ENCODE measurements at places on chromosomes 7 and 10.

- DNase-seq = no peak
Measured at GRCh38 chr7:130615583-130615982, 53.0 kb downstream of the COPG2 start.

DNA sequence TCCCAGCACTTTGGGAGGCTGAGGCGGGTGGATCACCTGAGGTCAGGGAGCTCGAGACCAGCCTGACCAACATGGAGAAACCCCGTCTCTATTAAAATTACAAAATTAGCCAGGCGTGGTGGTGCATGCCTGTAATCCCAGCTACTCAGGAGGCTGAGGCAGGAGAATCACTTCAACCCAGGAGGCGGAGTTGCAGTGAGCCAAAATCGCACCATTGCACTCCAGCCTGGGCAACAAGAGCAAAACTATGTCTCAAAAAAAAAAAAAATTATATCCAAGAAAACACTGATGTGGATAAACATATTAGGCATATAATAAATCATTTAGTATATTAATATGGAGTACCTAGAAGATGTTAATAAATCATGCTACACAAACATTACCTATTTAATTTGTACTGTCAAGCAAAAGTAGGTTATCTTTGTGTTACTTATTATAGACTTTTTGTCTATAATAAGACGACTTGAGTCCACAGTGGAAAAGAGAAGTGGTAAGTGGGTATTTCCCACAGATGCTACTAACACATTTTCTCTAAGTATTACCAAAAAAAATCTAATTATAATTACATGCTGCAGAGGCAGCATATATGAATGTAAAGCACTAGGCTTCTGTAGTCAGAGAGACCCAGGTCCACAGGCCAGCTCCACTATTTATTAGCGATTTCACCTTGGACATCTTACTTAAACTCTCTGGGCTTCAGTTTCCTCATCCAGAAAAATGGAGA is 34.5 kb downstream of the DNMBP start:
- DNase-seq = no peak

DNA sequence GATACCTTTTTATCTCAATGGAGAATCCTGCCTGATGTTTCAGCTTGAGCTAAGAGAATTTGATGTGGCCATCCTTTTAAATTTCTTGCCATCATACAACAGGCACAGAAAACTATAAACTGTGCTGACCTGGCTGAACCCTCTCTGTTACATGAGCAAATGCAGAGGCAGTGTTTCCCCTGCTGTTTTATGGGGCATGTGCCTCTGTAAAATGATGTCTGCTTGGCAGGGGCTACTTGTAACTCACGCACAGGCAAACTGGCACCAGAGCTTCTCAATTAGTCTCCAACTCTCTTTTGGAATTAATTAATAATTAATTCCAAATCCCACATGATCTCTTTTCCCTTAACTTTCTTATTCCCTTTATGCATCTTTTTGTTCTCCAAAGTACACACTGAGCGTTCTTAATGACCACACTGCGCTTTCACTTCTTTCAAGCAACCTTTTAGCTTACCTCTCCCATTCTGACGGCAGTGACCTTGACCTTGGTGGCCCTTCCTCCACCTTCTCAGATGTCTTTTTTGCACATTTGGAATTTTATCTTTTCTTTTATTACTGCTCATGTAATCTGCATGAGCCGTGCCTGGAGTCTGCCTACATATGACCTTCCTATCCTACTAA is 334.0 kb downstream of the PLXNA4 start:
- no peak for DNase-seq

DNA sequence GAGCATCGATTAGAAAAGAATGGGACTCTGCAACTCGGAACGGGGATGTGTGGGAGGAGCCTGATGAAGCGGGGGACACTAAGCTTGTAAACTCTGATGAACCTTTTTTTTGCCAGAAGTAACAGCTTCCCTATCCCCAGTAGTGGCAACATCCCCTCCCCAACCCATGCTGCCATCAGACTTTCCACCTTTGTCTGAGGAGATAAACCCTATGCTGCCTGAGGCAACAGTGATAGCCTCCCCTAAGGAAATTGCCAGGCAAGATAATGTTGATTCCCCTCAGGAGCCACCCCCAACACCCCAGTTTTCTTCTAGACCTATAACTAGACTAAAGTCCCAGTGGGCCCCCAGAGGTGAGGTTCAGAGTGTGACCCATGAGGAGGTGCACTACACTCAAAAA is 173.7 kb downstream of the AKR1D1 start:
- no peak for DNase-seq

GRCh38 chr10:118843647-118844265 is 89.0 kb upstream of the CACUL1 start:
- no peak for DNase-seq
